Naive thymus-derived CD8-positive, alpha-beta T cell (primary cell): ENCODE measurements at places on chromosomes 16 and 17.

DNA sequence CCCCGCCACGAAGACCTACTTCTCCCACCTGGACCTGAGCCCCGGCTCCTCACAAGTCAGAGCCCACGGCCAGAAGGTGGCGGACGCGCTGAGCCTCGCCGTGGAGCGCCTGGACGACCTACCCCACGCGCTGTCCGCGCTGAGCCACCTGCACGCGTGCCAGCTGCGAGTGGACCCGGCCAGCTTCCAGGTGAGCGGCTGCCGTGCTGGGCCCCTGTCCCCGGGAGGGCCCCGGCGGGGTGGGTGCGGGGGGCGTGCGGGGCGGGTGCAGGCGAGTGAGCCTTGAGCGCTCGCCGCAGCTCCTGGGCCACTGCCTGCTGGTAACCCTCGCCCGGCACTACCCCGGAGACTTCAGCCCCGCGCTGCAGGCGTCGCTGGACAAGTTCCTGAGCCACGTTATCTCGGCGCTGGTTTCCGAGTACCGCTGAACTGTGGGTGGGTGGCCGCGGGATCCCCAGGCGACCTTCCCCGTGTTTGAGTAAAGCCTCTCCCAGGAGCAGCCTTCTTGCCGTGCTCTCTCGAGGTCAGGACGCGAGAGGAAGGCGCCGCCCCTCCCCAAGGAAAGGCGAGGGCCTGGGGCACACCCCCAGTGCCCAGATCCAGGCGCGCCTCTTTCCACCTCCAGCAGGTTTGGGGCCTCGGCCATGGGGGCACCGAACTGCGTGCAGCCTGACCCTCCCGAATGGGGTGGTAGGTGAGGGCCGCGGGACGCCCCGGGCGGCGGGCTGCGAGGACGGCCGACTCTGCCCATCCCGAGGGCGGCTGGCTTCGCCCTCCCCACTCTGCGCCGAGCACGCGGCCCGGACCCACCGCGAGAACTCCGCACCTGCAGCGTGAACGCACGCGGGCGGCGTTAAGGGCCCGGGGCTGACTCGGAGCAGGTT lies 664 bp downstream of the HBQ1 start:
- DNase-seq, result peak; percentile 87

- DNase-seq, result no peak
Measured at GRCh38 chr17:929586-929985, 50.0 kb downstream of the NXN start.

DNA sequence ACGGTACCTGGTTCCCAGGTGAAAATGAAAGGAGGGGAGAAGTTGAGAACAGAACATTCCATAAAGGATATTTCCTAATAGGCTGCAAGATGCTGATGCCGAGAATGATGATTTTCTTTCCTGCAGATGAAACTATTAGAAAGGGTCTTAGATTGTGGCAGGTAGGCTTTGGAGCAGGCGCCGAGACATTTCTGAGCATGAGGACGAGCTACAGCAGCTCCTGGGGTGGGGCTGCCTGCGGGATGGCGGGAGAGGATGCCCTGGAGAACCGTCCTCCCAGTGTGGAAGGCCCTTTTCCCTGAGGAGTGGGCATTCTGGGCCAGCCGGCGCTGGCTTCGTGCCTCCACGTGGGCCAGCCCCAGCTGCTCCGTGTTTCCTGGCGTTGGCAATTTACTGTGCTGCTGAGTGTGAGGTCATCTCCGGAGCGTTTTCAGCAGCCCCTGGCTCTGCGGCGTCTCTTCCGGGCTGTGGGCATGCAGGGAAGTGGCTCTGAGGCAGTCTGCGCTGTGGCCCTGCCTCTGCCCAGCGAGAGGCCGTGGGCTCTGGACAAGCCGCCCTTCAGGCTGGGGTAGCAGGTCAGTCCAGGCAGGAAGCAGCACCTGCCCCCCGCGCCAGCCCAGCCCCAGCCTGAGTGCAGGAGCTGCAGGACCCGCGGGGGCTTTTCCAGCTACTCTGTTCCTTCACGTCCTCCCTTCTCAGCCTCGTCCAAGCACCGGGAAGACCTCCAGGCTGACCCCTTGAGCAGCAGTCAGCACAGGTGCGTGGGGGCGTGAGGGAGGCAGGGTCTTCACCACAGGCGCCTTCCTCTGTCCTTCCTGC lies 12.2 kb downstream of the ENGASE start:
- no peak for DNase-seq

GRCh38 chr16:28110074-28110473 lies 46.6 kb upstream of the GSG1L start:
- no peak for DNase-seq

- no peak for DNase-seq
Measured at GRCh38 chr16:27098366-27099049, 31.8 kb downstream of the C16orf82 start.

DNA sequence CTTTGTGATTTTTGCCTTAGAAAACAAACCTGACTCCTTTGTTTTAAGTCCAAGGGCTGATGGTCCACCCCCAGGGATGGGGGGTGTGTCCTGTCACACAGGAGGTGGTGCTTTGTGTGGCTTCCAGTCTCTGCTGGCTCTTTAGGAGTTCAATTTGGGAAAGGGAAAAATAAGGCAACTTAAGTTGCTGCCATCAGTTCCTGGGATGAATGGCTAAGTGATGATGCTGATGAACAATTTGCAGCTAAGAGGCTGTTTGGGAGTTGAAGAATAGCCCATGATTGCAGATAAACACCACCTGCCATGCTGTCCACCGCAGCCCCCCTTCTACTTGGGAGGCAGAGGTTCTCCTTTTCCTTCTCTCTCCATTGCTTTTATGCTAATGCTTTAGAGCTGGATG lies 40.2 kb downstream of the ARL4D start:
- DNase-seq, result no peak

GRCh38 chr16:55700067-55700466 lies 44.3 kb downstream of the SLC6A2 start:
- no peak for DNase-seq

GRCh38 chr17:42315402-42316156 lies 27.3 kb downstream of the STAT5A start:
- DNase-seq, result peak; percentile 26

GRCh38 chr16:17416461-17417311 lies 54.1 kb downstream of the XYLT1 start:
- DNase-seq, result peak; percentile 49

- DNase-seq, result no peak
Measured at GRCh38 chr17:79939755-79940458, 95.8 kb downstream of the TBC1D16 start.

- DNase-seq, result no peak
Measured at GRCh38 chr17:61314368-61315078, 85.1 kb upstream of the TBX2 start.

DNA sequence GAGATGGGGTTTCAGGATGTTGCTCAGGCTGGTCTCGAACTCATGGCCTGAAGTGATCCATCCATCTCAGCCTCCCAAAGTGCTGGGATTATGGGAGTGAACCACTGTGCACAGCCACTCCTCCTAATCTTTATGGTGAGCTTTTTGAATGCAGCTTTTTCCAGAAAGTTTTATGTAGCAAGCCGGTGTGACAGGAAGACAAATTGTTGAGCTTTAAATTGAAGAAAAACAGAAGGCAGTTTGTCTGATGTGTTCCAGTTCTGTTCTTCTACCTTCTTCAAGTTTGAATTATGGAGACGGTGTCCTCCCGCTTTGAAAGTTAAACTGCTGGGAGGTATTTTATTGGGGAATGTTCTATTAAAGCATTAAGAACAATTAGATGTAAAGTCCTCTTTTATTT lies 177.1 kb downstream of the SNX29 start:
- DNase-seq, result no peak

DNA sequence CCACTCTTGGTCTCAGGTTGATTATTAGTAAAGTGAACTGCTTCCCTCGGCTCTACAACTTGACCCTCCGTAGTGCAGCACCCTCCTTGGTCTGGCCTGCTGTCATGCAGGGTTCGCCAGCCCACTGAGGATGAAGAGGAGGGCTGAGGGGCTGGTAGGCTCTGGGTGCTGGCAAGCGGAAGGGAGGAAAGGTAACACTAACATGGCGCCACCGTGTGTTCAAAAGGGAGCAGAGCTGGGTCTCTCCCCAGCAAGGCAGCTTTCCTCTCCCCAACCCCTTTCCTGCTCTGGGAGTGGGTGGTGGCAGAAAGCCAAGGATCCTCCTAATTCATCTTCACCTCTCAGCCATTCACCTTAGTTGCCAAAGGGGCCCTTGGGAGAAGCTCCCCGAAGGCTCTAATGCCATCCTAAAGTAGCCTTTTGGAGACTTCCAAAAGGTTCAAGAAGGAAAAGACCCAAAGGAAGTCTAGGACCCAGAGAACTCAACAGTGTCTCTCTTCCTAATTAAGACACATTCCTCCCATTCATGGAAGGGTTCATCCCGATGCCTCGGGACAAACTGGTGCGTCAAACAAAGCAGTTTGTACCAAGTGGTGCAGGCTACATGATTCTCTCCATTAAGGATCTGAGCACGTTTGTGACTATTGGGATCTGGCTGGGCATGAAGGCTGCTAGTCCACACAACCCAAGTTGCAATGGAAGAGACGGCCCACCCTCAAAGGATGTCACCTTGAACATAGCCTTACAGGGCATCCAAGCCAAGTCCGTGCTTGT lies 90.8 kb upstream of the TOB1 start:
- peak; percentile 56 for DNase-seq

GRCh38 chr16:20860361-20860760 lies 39.8 kb downstream of the DCUN1D3 start:
- no peak for DNase-seq

- peak; percentile 91 for DNase-seq
Measured at GRCh38 chr16:89246903-89247733, 29.6 kb downstream of the ZNF778 start.

- DNase-seq, result no peak
Measured at GRCh38 chr16:11620243-11621003, 33.7 kb upstream of the LITAF start.

DNA sequence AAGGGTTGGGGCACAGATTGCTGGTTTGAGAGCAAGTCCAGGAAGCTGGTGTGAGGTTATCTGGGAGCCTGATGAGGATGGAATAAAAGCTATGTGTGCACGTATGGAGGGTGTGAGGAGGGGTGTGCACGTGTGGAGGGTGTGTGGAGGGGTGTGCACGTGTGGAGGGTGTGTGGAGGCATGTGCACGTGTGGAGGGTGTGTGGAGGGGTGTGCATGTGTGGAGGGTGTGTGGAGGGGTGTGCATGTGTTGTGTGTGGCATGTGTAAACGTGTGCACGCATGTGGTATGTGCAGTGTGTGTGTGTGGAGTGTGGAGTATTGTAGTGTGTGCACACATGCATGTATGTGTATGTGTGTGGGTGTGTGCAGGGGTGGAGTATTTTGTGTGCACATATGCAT lies 19.2 kb downstream of the RBFOX3 start:
- no peak for DNase-seq

- no peak for DNase-seq
Measured at GRCh38 chr17:39794249-39794970, 56.7 kb downstream of the GRB7 start.

DNA sequence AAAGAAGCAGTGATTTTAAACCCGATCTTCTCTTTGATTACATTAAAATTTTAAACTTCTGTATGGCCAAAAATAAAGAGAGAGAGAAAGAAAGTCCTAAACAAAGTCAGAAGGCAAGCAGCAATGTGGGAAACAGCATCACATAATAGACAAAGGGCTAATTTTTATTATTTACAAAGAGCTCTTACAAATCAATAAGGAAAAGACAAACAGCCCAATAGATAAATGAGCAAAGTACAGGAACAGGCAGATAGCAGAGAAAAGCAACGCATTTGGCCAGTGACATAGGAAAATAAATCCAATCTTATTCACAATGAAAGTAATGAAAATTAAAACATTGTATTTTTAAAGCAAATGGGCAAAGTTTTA lies 93.1 kb downstream of the SALL1 start:
- no peak for DNase-seq

- no peak for DNase-seq
Measured at GRCh38 chr16:55955845-55956244, 80.7 kb upstream of the CES5A start.

GRCh38 chr17:51585514-51586104 lies 325.3 kb downstream of the UTP18 start:
- DNase-seq, result no peak

GRCh38 chr17:45306623-45307022 lies 10.2 kb downstream of the MAP3K14 start:
- DNase-seq, result no peak
